ENCODE measurements at places on chromosomes 2 and 18.
A peak's percentile ranks its signal among the peaks of the same experiment; 100 is the strongest.

DNA sequence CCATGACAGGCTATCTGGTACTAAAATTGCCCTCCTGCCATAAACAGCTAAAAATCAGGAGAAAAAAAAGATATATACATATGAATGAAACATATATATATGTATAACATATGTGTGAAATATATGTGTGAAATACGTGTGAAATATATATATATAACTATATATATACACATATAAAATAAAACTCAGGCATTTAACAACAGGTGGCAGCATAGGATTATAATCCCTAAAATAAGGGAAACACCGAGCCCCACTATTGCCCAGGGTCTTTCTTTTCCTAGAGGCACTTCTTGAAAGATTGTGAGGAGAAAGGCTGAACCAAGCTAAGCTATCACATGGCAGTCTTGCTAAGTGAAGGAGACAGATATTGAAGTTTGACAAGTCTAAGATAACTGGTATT, 65.9 kb upstream of the CYTIP start:
- no peak for DNase-seq

DNA sequence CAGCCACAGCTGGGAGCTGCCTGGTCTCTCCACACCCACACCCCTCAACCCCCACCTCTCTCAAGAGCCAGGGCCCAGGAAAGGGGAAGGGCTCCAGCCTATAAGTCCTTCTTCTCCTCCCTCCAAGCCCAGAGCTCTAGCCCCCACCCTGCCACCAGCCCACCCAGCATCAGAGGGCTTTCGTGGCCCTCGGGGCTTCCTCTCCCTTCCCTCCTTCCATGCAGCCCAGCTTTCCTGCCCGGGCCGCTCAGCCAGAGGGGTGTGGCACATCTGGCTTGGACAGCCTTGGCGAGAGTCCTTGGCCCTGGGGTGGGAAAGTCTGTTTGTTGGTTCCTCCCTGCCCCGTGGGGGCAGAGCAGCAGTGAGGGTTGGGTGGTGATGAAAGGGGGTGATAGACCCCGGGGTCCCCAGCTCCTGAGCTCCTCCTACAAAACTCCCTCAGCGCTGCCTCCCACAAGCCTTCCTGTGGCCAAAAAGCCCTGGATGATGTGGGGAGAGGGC, 7.0 kb downstream of the TNS1 start:
- DNase-seq: no peak

- no peak for DNase-seq
Observed at GRCh38 chr18:2049986-2050385, 521.3 kb downstream of the METTL4 start.

DNA sequence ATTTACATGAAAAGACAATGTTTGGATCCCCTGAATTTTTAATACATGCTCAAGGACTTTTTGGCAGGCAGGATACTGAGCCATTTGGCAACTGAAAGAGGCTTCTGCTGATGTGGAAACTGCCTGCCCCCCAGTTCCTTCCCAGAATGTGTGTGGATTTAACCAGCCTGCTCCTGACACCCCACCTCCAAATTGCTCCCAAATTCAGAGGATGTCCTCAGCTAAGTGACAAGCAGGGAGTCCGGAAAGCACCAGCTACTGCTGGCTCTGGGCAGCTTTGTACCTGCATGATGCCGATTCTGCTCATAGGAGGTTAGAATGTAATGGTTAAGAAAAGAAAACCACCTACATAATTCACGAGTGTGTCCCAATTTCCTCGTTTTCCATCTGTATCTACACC, 197.5 kb downstream of the CDH20 start:
- DNase-seq: no peak

DNA sequence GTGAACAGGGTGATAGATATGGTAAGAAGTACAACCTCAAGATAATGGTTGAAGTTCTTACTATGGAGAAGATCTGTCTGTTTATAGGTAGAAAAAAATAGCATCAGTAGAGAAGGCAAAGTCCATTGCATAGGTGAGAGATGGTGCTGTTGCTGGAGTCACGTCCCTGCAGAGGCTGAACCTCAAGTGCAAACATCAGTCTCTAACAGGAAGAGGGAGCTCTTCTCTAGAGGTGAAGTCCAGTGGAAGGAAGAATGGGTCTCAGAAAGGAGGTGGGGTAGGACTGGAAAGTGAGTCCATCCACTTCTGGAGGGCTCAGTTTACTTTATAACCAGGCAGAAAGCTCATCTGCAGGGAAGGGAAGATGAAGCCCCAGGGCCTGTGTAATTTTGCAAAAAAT, 337.7 kb downstream of the MEIS1 start:
- DNase-seq: no peak

DNA sequence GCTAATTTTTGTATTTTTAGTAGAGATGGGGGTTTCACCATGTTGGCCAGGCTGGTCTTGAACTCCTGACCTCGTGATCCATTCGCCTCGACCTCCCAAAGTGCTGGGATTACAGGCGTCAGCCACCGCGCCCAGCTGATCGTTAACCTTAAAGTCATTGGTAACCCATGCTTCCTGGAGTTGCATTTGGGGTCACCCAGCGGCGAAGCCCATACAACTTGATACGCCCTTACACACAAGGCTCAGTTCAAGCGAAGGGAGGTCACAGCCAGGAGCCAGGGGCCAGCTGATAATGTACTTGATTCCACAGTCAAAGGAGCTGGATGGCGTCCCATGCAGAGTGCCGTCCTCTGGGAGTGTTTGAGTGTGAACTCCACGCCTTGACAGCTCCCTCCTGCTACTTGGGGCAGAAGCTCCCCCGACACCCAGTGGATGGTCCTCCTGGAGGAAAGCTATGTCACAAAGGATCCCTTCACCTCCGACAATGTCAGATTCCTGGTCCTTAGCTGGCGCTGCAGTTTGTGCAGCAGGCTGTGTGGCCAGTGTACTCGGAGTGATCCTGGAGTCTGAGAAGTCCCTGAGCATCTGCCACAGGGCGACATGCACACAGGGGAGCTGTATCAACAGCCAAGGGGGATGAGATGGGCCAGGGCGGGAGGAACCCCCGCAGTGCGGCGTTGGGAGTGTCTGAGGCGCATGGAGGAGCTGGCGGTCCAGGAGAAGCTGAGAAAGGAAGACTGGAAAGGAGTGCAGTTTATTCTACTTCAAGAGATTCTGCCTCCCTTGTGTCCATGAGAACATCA, 7.9 kb downstream of the CLHC1 start:
- DNase-seq: no peak

- no peak for DNase-seq
Observed at GRCh38 chr2:42193722-42194187, 24.6 kb downstream of the EML4 start.

GRCh38 chr2:132438691-132439090, 22.1 kb downstream of the GPR39 start:
- peak; percentile 65 for DNase-seq

DNA sequence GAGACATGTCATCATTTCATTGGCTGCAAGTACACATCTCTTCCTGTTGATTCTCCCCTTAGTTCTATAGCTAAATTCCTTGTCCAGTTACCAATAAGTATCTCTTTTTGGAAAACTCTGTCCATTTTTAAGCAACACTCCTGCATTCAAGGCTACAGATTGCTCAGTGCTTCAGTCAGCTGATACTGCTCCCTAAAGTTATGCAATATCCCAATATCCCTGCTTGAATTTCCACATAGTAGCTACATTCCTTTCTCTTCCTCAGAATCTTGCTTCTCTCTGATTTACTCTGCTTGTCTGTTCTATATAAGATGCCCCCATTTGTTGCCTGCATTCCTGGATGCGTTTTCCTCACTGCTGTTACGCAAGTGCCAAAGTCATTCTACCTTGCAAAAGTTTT, 109.8 kb downstream of the PARD3B start:
- DNase-seq: no peak

GRCh38 chr2:47785986-47786385, 3.0 kb downstream of the MSH6 start:
- DNase-seq: no peak

- no peak for DNase-seq
Observed at GRCh38 chr2:69704446-69704845, 37.5 kb upstream of the ANXA4 start.

GRCh38 chr2:30872797-30873196, 65.6 kb upstream of the CAPN13 start:
- no peak for DNase-seq

DNA sequence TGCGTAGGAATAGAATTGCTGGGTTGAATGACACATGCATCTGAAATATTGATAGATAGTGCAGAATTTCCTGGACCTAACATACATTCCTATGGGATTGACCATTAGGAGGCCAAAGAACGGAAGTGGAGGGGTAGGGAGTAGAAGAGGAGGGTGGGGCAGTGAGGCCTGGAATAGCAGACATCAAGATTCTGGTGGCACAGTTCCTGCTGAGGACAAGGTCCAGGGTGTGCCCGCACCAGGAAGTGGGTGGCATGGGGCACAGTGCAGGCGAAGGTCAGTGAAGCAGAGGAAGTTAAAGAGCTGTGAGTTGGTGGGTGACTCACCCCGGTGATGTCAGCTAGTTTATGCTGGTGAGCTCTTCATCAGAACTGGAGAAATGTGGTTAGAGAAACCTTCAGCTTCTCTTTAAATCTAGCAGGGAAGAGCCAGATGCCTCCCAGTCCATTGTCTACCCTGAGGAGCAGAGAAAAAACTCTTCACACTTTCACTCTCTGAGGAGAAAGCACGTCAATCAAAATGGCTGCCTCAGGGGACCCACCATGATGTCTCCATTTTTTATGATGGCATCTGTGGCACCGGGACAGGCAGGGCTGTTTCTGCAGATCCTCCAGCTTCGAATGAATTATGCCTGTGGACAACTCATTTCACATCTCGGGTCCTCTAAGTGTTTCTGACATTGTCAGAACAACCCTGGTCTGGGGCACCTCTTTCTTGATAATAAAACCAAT, 55.9 kb upstream of the CTLA4 start:
- DNase-seq: no peak

GRCh38 chr18:38330573-38330972, 765.0 kb upstream of the CELF4 start:
- DNase-seq: no peak

DNA sequence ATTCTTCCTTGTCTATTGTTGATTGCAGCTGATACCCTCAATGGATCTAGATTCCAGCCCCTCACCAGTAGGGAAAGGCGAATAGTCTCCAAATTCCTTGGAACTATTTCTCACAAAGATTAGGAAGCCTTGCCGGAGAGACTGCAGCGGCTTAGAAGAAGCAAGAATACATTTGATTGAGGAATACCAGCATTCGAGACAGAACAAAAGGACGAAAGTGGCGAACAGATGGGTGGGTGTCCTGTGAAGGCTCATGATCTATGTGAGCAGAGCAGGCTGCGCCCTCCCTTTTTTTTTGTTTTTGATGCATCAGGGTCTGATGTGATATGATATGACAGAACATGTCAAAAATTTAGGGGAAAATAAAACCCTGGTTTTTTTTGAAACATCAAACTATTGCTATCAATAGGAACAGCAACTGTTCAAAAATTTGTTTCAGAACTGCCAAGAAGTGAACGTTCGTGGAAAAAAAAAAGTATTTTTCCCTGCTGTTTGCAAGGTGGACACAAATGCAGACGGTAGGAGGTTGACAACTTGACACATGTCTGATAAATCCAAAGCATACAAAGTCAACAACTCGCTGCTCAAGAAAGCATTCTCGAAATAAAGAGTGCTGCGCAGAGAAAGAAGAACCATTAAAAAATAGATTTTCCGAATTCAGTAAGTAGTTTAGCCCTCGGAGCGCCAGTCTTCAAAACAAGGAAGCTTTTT, 49.1 kb downstream of the PTGR3 start:
- DNase-seq: no peak

- DNase-seq: no peak
Observed at GRCh38 chr18:36372903-36373311, 75.4 kb downstream of the FHOD3 start.

GRCh38 chr2:84942964-84943421, 28.0 kb upstream of the KCMF1 start:
- DNase-seq: no peak

GRCh38 chr2:233892793-233893192, 24.4 kb upstream of the TRPM8 start:
- DNase-seq: no peak

GRCh38 chr18:77851802-77852201, 602.2 kb downstream of the GALR1 start:
- peak; percentile 26 for DNase-seq

DNA sequence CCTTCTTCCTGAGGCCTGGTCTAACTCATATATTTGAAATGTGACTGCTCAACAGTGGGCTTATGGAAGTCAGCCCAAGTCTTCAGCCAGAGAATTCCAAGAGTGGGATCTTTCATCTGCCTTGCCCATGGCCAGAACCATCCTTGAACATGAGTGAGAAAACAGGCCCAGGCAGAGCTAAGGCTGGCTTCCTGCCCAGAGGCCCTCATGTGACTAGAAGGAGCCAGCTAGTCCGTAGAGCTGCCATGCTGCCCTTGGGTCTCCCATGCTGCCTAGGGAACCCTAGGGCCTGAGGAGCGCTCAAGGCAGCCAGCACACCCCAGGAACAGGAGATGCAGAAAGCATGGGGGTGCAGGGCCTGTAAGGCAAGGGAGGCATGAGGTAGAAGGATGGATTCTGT, 203.6 kb downstream of the FHOD3 start:
- peak; percentile 52 for DNase-seq

GRCh38 chr18:67672716-67673115, 156.2 kb upstream of the DSEL start:
- DNase-seq: no peak

DNA sequence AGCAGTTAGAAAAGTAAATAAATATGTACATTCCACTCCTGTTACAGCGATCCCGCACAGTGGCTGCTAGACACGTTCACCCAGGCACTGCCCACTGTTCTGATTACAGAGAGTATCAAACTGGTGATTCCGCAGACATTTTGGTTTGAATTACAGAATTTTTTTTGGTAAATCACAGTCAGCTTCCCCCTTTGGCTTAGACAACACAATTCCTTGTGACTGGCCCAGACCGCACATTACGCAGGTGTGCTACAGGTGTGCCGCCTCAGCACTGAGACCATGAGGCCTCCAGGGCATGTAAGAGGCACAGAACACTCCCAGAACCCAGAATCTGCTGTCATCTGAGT, 112.3 kb downstream of the PXDN start:
- no peak for DNase-seq

- no peak for DNase-seq
Observed at GRCh38 chr2:36461039-36461681, 105.6 kb downstream of the CRIM1 start.

DNA sequence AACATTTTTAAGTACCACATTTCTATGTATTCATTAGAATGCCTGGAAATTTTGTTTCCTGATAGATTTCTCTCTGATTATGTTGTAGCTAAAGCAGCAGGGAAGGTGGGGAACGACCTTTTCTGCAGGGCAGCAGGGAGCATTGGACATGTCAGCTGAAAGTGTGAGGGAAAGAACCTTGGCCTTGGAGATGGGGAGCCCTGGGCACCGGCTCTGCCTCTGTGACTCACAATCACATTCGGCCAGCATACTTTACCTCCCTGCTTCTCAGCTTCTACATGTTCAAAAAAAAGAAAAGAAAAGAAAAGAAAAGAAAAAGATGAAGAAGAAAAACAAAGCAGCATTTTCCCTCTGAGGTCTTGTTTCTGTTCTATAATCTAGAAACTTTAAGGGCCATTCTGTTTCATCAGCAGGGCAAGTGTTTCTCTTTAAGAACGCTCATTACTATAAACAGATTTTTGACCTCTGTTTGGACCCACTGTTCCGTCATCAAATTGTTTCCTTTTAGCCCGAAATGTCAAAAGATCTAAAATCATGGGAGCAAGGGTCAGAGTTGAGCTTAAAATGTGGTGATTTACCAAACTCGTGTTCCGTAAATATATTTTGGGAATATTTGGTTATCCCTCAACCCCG, 27.9 kb downstream of the SETBP1 start:
- no peak for DNase-seq

Data from NCI-H1694 (cell line).